ENCODE measurements at places on chromosomes 11 and 22. TPM values are rescaled to one million over a fixed set of nuclear protein-coding genes. Genes with fewer than 3 reads are reported as not detected.

DNA sequence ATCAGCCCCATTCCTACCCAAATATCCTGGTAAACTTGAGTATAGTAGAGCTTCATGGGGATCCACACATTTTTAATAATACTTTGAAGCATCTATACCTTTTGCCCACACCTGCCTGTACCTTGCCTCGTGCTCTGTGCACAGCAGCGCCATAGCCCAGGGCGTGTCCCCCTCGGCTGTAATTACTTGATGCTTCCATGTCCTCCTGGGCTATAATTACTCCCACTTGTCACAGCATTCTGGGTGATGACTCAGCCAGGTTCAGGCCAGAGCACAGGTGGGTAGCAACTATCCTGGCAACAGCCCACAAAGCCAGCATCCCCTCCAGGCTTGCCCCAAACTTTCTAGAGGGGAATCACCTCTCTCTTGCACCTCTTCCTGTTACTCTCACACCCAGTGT is 23.7 kb upstream of the SLC36A4 start:
- DNase-seq = no peak

Gene C11orf87
- polyA plus RNA-seq = 0.21 TPM

Gene PGA5
- polyA plus RNA-seq = 1.1 TPM

DNA sequence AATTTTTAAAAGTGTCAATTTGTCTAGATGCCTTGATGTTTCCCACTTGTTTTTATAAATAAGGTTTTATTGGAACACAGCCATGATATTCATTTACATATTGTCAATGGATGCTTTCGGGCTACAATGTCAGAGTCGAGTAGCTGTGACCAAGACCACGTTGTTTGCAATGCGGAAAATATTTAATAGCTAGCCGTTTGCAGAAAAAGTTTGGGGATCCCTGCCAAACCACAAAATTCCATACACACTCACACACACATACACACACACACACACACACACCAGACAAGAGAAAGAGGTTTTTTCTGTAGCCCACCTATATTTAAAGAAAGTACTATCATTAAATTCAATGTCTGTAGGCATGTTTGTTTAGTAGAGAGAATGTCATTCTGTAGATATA is 58.3 kb downstream of the TYR start:
- no peak for DNase-seq

DNA sequence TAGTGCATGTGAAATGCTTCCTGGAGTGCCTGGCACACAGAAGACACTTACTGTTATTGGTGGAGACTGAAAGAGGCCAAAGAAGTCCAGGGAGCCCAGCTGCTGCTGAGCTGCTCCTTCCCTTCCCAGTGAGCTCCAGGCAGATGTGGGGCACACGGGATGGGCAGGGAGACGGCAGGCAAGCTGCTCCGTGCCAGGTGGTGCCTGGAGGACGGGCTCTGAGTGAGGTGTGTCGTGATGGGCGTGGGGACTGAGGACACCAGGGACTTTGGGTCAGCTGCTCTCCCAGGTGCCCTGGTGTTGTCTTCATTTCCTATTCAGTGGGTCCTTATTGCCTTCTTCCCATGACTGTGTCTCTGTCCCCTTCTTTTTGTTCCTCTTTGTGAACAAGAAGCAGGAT is 19.5 kb downstream of the TAB1 start:
- no peak for DNase-seq

GRCh38 chr11:123797114-123797513 is 9.0 kb downstream of the OR6M1 start:
- no peak for DNase-seq

DNA sequence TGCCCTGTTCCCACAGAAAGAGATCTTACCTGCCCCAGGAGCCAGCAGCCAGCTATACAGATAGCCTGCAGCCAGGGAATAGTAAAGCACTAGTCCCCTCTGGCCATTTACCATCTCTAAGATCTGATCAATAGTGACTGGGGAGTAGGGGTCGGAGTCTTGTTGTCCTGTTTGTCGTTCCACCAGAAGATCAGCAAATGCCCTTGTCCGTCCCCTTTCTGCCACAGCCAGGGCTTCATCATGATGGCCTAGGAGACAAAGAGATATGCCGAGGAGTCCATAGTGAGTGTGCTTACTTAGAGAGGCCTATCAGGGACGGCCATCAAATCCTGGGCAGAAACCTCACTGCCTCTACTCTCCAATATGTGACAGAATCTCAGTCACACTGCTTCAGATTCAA is 177.1 kb upstream of the PITPNB start:
- DNase-seq = no peak

DNA sequence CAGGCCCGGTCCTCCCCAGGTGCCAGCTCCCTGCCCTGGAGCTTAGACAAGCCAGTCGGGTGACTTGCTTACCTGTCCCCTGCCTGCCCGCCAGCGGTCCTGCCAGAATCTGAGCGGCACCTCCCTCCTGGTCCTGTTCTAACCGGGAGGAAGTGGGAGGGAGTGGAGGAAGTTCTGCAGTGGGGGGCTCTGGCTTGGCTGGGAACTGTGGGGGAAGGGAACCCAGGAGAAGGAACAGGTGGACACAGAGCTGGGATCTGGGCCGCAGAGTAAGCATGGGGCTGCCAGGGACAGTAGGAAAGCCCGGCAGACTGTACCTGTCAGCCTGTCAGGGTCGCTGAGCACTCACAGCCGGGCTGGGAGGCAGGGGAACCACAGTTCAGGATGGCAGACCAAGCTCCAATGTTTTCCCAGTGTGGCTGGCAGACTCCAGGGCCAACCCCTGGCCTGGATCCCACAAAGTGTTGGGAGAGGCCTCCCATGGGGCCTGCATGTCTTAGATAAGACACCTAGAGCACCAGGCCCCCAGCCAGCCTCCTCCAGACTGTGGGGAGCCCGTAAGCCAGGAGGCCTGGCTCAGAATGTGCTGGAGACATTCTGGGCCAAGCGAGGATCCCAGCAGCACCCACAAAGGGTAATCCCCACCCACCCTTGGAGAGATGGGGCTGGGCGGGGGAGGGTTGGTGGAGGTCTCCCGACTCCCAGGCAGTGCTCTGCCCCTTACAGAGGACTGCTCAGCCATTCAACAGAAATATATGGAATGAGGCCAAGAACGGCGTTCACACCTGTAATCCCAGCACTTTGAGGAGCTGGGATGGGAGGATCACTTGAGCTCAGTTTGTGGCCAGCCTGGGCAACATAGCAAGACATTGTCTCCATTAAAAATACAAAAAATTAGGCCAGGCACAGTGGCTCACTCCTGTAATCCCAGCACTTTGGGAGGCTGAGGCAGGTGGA is 2.3 kb downstream of the CYB5R3 start:
- DNase-seq = no peak

GRCh38 chr11:95088946-95089619 is 563 bp upstream of the ENDOD1 start:
- no peak for DNase-seq

Gene CARD16
- polyA plus RNA-seq = 19.1 TPM

Gene SYT13
- 0.31 TPM for polyA plus RNA-seq

Gene MRGPRE
- polyA plus RNA-seq = not detected

Gene BLID
- polyA plus RNA-seq = not detected

GRCh38 chr22:43408009-43408408 is 3.8 kb upstream of the MPPED1 start:
- no peak for DNase-seq

GRCh38 chr22:46907241-46908215 is 145.1 kb downstream of the TBC1D22A start:
- DNase-seq = no peak

- DNase-seq = no peak
Observed at GRCh38 chr11:64254326-64254725, 3.0 kb downstream of the PLCB3 start.

- DNase-seq = peak; percentile 54
Observed at GRCh38 chr22:24894220-24894975, 52.1 kb downstream of the LHFPL7 start.

DNA sequence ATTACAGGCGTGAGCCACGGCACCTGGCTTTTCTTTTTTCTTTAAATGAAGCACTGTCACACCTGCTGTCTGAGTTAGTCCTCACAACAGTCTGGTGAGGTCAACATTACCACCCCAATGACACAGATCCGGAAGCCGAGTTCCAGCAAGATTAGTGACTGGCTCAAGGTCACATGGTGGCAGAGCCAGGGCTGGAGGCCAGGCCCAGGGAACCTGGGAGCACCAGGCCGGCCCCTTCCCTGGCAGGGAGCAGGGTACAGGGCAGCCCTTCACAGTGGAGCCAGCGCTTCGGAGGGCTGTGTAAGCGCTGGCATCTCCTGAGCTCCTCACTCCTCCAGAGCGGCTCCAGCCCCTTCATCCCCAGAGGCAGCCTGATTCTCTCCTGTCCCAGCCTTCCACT is 118.7 kb downstream of the ST3GAL4 start:
- no peak for DNase-seq

GRCh38 chr11:106077609-106078455 is at the start of gene AASDHPPT:
Gene AASDHPPT, plus strand, starts transcription at chr11:106077662. Its CDS starts 49 bp downstream, at chr11:106077711.
- DNase-seq = peak; percentile 65

Gene FGF19
- polyA plus RNA-seq = 0.58 TPM

Gene GSTP1
- polyA plus RNA-seq = 215 TPM

Gene GGT5
- 13.7 TPM for polyA plus RNA-seq

DNA sequence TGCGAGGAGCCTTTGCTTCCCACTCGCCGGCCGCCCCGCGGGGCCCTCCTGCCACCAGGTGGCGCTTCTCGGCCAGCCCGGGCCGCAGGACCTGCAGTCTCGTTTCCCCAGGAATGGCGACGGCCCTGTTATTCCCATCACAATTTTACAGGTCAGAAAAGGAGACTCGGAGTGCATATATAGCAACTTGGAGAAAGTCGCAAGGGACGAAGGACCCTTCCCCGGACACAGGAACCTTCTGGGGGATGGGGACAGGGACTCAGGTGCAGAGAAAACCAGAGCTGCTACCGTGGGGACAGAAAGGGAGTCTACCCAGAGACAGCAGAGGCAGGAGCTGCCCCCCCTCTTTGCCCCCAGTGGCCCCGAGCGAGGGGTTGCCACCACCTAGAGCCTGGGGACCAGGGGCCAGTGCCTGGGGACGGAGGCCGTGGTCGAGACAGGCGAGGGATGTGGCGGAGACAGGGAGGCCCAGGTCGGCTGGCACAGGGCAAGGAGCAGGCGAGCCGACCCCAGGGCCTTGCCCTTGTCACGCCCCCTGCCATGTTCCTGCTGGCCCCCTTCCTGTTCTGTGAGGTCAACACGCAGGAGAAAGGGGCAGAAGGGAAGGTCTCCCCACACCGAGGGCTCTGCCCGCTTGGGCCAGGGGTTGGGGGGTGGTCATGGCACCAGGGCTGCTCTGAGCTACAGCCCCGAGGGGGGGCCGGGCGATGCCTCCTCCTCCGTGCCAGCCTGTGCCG is 3.5 kb upstream of the KRTAP5-6 start:
- peak; percentile 82 for DNase-seq

Gene MMP27
- polyA plus RNA-seq = not detected

DNA sequence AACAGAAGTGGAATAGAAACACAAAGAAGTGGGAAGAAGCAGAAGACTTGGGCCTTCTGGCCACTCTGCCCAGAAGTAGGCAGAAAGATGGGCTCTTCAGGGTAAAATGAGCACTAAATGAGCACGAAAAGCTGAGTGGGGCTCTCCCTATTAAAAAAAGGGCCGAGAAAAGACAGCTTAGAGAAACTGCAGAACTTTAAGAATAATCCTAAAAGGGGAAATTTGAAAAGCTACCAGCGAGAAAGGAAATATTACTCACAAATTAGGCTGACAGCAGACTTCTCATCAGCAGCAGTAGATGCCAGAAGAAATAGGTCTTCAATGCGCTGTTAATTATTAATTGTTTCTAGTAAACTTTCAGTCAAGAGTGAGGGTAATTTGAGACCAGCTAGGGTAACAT is 78.2 kb downstream of the UVRAG start:
- no peak for DNase-seq

Gene RNASEH2C
- 25.7 TPM for polyA plus RNA-seq
